ENCODE measurements at places on chromosomes 5 and 9.

- peak; percentile 73 for DNase-seq
These were observed 3.6 kb downstream of the SIGMAR1 start for GRCh38 chr9:34633851-34634550.

GRCh38 chr5:114176356-114176755 is 185.5 kb upstream of the KCNN2 start:
- DNase-seq = no peak

DNA sequence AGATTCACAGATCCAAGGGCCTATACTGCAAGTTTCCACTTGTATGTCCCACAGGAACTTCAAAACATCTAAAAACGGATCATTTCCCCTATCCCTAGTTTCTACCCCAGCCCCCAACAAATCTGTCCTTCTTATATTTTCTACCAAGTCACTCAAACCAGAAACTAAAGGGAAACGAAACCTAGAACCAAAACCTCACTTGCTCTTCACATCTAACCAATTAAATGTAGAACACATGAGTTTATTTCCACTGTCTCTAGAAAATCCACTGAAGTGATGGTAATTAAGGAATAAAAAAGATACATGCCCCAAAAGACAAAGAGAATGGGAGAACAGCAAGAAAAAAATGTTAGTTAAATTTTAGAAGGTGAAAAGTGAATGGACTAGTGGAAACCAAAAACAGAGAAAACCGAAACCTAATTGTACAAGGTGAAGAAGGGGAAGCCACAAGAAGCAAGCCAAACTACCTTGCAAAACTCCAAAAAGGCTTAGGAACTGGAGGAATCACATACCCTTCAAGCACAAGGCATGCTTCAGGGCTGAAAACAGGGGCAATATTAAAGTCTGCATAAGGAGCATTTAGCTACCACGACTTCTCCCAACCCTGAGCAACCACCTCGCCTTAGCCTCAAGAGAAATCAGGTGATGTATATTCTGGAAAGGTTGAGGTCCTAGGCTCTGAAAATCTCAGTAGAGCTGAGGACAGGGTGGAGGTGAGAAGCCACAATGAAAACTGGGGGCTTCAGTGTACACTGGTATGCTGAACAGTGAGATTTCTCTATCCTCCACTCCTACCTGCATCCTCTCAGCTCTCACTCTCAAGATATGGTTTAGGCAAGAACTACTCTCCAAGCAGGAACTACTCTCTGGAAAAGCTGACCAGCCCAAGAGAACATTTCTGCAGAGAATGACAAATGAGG is 11.1 kb downstream of the SMU1 start:
- no peak for DNase-seq

DNA sequence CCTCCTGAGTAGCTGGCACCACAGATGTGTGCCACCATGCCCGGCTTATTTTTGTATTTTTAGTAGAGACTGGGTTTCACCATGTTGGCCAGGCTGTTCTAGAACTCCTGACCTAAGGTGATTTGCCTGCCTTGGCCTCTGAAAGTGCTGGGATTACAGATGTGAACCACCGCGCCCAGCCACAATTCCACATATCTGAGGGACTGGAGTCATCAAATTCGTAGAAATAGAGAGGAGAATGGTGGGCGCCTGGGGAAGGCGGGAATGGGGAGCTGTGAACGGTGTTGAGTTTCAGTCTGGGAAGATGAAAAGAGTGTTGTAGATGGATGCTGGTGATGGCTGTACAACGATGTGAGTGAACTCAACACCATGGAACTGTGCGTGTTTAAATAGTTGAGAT is 1.9 kb upstream of the ABO start:
- DNase-seq = no peak

DNA sequence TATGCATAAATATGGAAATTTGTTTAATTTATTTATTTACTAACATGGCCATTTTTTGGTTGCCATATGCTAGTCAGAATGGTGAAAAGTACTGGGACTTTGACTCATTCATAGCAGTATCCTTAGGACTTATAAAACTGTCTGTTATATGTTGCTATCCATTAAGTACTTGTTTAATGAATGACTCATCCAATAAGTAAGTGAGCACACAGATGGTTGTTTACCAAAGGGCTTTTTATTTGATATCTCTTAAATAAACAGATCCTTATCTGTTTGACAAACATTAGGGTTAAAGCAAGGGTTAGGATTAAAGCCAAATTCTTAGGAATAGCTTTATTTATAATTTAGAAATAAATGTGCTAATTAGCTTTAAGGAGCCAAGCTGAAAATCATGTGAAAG is 183.4 kb downstream of the FBXO4 start:
- no peak for DNase-seq

DNA sequence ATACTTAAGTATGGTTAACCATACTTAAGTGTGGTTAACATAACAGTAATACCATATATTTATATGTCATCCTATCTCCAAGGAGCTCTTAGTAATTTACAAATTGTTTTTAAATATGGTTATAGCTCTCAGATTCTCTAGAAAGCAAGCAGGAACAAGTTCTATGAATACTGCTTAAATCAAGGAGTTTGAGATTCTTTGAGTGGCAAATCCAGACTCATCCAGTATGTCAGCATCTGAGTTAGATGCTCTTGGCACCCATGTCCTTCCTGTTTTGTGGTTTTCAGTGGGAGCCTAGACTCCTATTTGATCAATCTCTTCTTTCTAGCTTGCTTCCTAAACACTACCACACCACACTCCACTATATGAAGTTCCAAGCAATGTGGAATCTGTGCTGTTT is 114.7 kb upstream of the GDNF start:
- no peak for DNase-seq

GRCh38 chr9:4553951-4554381 is 63.7 kb downstream of the SLC1A1 start:
- no peak for DNase-seq

DNA sequence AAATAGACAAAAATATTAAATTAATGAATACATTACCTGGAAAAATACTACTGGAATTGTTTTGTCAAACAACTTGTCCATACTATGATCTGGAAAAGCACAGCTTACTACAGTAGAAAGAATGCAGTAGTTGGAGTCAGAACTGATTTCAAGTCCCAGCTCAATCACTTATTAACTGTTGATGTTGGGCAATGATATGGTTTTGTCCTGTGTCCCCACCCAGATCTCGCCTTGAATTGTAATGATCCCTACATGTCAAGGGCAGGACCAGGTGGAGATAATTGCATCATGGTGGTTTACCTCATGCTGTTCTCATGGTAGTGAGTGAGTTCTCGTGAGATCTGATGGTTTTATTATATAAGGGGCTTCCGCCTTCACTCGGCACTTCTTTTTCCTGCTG is 247.5 kb downstream of the CD180 start:
- no peak for DNase-seq

- DNase-seq = no peak
These were observed 279.4 kb downstream of the HINT1 start for GRCh38 chr5:130885691-130886090.

DNA sequence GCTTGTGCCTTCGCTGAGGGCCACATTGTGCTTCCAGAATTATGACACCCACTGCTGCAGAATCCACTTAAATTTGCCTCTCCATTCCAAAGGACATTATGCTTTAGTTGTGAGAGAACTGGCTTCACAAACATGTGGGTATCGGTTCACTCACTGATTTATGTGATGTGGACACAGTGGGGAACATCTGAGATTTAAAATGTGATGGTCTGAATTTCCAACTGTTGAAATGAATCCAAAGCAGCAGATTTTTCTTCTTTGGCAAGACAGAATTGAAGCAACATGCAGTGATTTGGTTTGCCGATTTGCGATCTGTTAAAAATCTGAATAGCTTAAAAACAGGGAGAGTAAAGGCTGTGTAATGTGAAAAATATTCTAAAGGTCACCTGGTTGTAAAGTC is 20.3 kb downstream of the PCSK5 start:
- no peak for DNase-seq

GRCh38 chr5:6644794-6645241 is 11.6 kb downstream of the SRD5A1 start:
- DNase-seq = no peak

- DNase-seq = no peak
These were observed 2.5 kb upstream of the KDM3B start for GRCh38 chr5:138349852-138350562.

GRCh38 chr5:4540375-4541173 is 599.6 kb upstream of the ADAMTS16 start:
- DNase-seq = no peak

DNA sequence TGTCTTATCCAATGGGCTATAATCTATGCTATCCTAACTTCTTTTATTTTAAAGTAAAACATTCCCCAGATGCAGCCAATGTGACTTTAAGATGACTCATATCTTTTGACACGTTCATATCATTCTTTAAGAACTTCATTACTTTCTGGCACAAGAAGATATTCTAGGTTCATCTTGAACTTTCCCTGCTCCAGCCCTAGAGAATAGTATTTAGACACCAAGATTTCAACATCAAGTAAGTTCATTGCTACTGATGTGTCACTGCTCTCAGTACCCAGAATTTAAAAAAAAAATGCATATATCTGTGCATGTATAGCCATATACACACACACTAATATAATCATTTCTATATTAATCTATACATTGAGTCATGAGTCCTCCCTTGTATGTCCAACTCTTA is 175.2 kb downstream of the SAXO1 start:
- DNase-seq = no peak

DNA sequence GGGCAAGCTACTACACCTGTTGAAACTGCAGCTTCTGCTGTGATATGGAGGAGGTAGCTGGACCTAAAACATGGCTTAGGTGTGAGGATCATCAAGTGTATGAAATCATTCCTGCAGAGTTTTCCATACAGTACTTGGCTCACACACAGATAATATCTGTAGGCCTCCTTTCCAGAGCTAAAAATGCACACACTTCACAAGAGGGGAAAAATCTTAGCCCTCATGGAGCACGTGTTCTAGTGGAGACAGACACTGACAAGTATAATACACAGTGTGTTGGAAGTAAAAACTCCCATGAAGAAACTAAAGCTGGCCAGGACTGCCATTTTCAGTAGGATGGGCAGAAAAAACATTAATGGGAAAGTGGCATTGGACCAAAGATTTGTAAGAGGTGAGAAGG is 216.7 kb downstream of the CTNND2 start:
- DNase-seq = no peak

DNA sequence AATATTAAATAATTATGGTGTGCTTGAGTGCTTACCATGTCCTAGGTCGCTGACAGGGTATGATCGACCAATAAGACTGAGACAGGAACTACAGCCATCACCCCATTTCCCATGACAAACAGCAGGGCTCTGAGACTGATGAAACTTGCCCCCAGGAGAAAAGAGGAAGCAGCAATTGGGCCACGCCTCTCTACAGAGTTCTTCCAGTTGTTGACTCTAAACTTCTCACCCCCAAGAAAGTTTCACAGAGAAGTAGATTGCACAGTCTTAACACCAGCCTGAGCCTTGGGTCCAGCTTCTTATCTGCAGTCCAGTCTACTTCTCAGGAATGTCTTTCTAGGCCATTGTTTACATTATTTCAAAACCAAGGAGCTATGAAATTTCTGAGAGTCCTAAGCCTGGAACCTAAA is 182.2 kb upstream of the ANKRD55 start:
- DNase-seq = peak; percentile 84

DNA sequence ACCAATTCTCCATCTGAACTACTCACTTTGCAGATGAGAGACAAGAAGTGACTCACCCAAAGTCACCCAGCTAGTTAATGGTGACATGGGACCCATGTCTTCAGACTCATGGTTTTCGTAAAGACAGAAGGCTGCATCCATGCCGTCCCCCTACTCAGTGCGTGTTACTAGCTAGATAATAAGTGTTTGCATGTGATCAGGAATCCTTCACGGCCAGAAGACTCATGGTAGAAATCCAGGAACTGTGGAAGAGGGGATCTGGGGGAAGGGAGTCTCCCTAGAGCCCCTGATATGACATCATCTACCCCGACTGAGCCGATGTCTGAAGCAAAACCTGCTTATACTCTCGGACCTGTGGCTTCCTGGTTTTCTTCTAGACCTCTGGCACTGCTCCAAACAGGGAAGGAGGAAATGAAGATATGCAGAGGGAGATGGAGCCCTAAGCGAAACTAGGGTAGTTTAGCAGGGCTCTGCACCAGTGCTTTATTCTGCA is 3.3 kb downstream of the RNF183 start:
- DNase-seq = no peak

- no peak for DNase-seq
These were observed 19.4 kb downstream of the CHD1 start for GRCh38 chr5:98909363-98909762.

DNA sequence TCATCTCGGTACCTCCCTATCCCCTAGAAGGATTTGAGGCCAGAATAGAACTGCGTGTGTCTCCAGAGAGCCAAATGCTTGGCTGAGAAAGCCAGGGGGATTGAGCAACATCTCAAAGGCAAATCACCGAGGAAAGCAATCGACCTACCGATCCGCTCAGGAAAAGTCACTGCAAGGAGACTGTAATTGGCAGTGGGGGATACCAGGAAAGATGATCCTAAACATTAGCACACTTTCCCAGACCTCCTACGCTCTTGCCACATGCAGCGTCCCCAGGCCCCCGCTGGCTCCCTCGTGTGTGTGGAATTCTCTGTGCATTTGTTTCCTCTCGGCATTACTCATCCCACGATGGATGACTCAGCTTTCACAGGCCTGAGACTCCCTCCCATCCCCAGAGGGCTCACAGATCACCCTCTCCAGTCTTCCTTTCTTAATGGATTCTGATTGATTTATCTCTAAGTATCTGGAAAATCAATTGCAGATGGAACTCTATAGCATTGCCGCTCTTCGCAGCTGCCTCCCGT is 82.2 kb upstream of the ICE1 start:
- no peak for DNase-seq

GRCh38 chr9:137398561-137399468 is 24.1 kb downstream of the EXD3 start:
- no peak for DNase-seq

DNA sequence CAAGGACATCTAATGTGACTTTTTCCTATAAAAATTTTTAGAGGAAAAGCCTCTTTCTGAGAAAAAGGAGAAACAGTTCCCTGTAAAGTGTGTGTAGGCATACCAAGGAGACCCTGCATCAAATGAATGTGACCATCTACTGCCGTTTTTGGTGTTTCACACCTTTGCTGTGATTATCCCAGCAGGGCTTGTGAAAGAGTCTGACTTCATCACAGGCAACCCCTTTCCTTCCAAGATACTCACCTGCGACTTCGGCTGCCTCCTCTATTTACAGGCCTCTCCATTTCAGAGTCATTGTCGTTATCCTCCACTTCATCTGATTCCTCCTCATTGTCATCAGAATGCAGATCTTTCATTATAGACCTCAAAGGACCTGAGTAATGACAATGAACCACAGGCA is 259.1 kb downstream of the MLLT3 start:
- DNase-seq = no peak

DNA sequence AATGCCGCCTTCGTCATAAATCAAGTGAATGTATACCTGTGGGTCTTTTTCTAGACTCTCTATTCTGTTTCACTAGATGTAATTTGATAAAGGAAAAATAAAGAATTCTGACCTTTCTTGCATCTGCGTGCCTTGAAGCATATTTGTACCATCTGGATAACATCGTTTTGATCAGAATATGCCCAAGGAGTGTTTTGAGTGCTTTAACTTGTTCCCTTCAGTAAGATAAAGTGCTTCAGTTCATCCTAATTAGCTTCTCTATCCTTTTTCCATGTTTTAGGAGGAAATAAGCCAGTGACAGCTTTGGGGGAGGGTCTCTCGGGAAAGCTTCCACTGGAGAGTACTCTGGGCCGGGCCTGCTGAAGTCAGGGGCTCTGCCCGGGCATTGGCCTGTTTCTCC is 113.5 kb upstream of the DAP start:
- DNase-seq = no peak

- DNase-seq = no peak
These were observed 84.9 kb downstream of the RGS3 start for GRCh38 chr9:113548221-113549041.

Measured in naive B cell (primary cell).